ENCODE measurements at places on chromosomes 1 and 21.

- no peak for DNase-seq
These were observed 657.6 kb downstream of the LMO4 start for GRCh38 chr1:87986130-87986866.

DNA sequence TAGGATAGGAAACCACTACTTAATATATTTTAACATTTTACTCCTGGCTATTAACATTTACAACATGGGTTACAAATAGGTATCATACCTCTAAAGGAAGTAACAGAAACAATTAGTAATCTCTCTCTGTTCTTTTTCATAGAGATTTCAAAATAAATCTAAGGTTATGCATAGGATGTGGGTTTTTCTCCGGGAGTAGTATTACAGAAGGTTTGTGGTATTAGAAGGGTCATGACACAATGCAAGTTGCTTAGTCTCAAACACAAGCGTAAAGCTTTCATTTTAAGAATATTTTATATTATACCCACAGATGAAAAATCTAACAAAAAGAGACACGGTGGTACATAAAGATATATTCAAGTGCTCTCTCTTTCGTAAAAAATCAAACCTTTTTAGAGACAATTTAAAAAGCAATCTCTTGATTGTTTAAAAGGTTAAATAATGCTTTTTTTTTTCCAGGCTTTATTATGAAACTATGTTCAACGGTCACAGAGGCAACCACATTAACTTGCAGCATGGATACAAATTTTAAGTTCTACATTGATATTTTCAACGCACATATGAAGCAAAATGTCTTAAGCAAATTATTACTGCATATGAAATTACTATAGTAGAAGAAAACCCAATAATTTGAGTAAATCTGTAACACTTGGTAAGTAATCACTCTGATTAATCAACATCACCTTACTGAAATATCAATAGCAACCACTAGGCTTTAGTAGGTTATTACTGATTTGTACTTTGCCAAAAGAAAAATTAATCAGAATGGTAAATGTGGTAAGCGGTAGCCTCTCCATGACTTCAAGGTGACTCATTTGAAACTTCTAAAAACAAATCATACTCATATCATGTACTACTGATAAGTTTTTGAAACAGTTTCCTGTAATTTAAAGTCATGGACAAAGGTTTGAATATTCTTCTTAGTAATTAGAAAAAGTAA is 97.4 kb upstream of the GFI1 start:
- DNase-seq: no peak

DNA sequence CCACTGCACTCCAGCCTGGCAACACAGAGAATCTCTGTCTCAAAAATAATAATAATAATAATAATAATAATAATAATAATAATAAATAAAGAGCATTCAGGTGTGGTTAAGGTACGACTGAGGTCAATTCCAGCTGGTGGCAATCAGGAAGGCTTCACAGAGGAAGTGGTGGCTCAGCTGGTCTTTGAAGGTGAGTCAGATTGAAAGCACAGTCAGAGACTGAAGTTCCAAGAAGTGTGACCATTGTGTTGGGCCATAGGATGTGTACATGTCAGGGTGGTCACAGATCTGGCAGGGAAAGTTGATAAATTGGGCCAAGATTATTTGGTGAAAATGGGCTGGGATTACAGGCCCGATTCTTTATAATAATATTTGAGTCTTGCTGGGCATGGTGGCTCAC is 31.0 kb upstream of the MED18 start:
- no peak for DNase-seq

- no peak for DNase-seq
These were observed 93.2 kb downstream of the EPHB2 start for GRCh38 chr1:22803833-22804232.

- peak; percentile 74 for DNase-seq
These were observed 150.9 kb downstream of the CNIH3 start for GRCh38 chr1:224767031-224767430.

DNA sequence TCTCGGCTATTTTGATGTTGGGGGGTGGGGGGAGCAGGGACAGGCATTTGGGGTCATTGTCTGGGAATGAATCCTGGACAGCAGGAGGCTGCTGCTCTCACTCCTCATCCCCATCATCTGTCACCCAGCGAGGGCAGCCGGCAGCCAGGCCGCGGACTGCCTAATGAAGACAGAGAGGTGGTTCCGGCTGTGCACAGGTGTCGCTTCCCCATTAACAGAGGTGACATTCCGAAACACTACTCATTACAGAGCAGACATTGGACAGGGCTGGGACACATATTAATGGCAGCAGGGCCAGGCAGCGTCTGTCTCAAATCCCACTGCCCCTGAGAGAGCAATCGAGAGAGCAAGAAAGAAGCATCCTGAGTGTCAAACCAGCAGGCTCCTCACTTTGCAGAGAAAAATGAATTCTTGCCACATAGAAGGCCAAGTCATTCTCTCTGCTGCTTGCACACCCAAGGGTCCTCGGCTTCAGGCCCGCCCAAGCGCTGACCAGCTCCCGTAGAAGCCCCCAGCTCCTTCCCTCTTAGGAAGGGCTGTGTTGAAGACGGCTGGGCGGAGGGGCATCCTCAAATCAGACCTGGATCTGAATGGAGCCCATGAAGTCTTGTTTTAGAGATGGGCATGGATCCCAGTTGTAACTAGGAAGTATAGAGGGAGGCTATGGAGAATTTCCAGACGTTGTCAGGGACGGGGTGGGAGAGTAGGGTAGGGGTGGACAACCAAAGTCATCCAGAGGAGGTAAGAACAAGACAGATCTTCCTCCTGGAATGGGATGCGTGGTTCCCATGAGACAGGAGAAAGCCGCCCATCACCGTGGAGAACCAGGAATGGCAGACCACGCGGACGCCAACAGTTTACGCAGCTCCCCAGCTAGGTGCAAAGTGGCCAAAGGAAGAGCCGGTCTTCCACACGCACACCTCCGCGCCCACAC is 8.2 kb upstream of the LEMD1 start:
- no peak for DNase-seq

GRCh38 chr1:74824497-74825107 is 91.7 kb downstream of the TYW3 start:
- DNase-seq: no peak

Measured in putamen (tissue), 1 donor.